ENCODE measurements at places on chromosomes 12 and 14. TPM values are rescaled to one million over a fixed set of nuclear protein-coding genes. Genes with fewer than 3 reads are reported as not detected.

GRCh38 chr12:81953541-81953940, 194.4 kb upstream of the PPFIA2 start:
- peaks cover 9% of the 10 kb centered on the region for H3K4me1 ChIP-seq
- no peaks in the 10 kb centered on the region for H3K36me3 ChIP-seq
- H3K4me3 ChIP-seq, result no peak overlapping the region
- H3K27ac ChIP-seq, result no peak overlapping the region
- no peaks in the 10 kb centered on the region for H3K27me3 ChIP-seq
- no peak for DNase-seq

DNA sequence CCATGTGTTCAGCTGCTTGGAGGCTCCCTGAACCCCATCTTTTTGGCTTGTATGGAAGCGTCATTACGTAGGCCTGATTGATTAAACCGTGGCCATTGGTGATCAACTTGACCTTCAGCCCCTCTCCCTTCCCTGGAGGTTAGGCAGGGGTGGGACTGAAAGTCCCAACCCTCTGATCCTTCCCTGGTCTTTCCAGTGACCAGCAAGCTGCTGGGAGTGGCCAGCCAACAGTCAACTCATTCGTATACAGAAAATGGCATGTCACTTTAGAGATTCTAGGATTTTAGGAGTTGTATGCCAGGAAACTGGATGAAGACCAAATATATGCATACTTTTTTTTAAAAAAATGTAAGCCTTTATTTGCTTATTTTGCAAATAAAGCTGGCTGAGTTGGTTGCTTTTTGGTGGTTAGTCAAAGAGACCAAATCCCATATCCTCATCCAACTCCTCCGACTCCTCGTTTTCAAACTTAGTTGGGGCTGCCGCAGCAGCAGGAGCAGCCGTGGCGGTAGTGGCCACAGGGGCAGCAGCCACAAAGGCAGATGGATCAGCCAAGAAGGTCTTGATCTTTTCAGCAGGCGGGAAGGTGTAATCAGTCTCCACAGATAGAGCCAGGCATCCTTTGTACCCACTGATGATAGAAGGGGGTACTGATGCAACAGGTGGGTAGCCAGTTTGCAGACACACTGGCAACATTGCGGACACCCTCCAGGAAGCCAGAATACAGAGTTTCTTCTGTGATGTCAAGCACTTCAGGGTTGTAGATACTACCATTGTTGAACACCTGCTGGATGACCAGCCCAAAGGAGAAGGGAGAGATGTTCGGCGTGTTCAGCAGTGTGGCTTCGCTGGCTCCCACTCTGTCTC, 16.6 kb downstream of the NFKBIA start:
- H3K27ac ChIP-seq, result no peak overlapping the region
- DNase-seq, result no peak
- no peaks in the 10 kb centered on the region for H3K4me1 ChIP-seq
- H3K36me3 ChIP-seq, result no peaks in the 10 kb centered on the region
- H3K27me3 ChIP-seq, result no peaks in the 10 kb centered on the region

- H3K36me3 ChIP-seq, result no peaks in the 10 kb centered on the region
- no peak for DNase-seq
- H3K4me3 ChIP-seq, result no peak overlapping the region
- H3K27me3 ChIP-seq, result peaks cover under 1% of the 10 kb centered on the region
- no peak overlapping the region for H3K27ac ChIP-seq
Measured at GRCh38 chr12:101685092-101685491, 12.3 kb upstream of the CHPT1 start.

GRCh38 chr12:104910196-104910840, 47.8 kb downstream of the SLC41A2 start:
- H3K27ac ChIP-seq, result no peak overlapping the region
- no peaks in the 10 kb centered on the region for H3K4me1 ChIP-seq
- DNase-seq, result no peak
- H3K36me3 ChIP-seq, result no peaks in the 10 kb centered on the region
- H3K4me3 ChIP-seq, result no peak overlapping the region

DNA sequence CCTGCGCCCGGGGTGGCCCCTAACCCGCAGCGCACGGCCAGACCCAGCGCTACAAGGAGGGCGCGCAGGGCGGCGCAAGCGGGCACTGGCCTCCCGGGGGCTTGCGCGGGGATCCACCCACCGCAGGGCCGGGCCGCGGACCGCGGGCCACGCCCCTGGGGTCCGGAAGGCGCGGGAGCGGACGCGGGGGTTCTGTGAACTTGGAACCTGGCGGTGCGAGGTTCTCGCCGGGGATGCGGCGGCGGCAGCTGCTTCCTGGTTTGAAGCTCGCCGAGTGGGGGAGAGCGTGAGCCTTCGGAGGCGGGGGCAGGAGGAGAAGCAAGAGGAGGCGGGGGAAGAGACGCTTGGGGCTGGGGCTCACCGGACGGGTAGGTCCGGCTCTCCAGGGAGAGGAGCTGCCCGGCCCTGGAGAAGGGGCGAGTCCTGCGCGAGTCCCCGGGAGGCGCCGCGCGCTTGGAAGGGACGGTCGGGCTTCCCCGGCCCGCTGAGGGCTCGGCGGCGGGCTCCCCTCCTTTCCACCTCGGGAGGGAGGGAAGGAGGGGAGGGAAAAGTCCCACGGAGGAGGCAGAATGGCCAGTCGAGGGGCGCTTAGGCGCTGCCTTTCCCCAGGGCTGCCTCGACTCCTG, at the start of gene PRKCH:
TSS of gene PRKCH (plus strand) at position 195 of the 626 bp plus-strand sequence. CDS start 523 bp downstream, outside the sequence.
- H3K4me3 ChIP-seq, result peak within 1 kb of the TSS; percentile 100
- peaks cover 33% of the 10 kb centered on the region for H3K4me1 ChIP-seq
- no peaks in the 10 kb centered on the region for H3K27me3 ChIP-seq
- H3K36me3 ChIP-seq, result peaks cover 20% of the 10 kb centered on the region
- H3K27ac ChIP-seq, result peak within 1 kb of the TSS; percentile 98
- peak; percentile 71 for DNase-seq

DNA sequence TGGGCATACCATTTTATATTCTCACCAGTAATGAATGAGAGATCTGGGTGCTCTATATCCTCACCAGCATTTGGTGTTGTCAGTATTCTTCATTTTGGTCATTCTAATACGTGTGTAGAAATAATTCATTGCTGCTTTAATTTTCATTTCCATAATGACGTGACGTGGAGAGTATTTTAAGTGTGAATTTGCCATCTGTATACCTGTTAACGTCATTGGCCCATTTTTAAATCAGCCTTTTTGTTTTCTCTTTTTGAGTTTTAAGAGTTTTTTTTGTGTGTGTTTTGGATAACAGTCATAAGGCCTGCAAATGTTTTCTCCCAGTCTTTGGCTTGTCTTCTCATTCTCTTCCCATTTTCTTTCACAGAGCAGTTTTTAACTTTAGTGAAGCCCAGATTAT, 74.4 kb upstream of the SYT1 start:
- no peak overlapping the region for H3K4me3 ChIP-seq
- no peak for DNase-seq
- no peaks in the 10 kb centered on the region for H3K4me1 ChIP-seq
- H3K27ac ChIP-seq, result peak overlapping the region; percentile 45
- no peaks in the 10 kb centered on the region for H3K36me3 ChIP-seq

- no peak for DNase-seq
- H3K36me3 ChIP-seq, result no peaks in the 10 kb centered on the region
- no peak overlapping the region for H3K4me3 ChIP-seq
- H3K27me3 ChIP-seq, result no peaks in the 10 kb centered on the region
- H3K4me1 ChIP-seq, result no peaks in the 10 kb centered on the region
- no peak overlapping the region for H3K27ac ChIP-seq
Measured at GRCh38 chr14:38500125-38500524, 244.2 kb upstream of the CLEC14A start.

DNA sequence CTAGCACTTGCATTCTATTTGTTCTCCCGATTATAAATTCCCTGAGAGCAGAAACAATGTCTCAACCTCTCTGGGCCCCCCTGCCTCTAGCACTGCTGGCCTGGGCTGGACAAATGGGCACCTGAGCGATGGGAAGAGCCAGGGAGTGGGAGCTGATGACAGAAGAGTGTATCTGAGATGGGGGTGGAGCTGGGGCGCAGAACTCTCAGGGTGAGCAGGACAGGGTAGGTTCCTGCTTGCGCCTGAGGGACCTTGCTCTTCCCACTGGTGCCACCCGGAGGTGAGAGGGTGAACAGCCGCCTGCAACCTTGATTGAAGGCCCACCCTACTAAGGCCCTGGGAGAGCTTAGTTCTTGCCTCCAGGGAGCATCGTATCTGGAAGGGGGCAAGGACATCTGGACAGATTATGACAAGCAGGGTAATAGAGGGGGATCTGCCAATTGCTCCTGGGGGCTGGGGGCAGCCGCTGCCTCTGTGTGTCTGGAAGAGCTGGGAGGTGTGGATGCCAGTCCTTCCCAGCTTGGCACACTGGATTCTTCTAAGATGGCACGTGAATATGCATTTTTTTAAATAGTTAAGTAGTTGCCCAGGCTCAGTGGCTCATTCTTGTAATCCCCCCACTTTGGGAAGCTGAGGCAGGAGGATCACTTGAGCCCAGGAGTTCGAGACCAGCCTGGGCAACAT, 43.0 kb upstream of the TSPAN9 start:
- peak; percentile 48 for DNase-seq
- peaks cover 14% of the 10 kb centered on the region for H3K27me3 ChIP-seq
- H3K4me3 ChIP-seq, result no peak overlapping the region
- no peak overlapping the region for H3K27ac ChIP-seq
- no peaks in the 10 kb centered on the region for H3K36me3 ChIP-seq

DNA sequence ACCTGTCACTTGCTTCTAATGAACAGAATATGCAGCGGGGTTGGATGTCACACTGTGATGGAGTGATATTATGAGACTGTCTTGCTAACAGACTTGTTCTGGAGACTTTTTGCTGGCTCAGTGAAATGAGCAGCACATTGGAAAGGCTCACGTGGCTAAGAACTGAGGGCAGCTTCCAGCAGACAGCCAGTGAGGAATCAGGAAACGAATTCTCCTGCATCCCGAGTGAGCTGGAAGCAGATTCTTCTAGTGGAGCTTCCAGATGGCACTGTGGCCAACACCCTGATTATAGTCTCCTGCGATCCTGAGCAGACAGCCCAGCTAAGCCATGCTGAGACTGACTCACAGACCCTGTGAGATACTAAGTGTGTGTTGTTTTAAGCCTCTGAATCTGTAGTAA, 16.1 kb upstream of the TSPAN9 start:
- H3K27me3 ChIP-seq, result peaks cover 52% of the 10 kb centered on the region
- no peak overlapping the region for H3K4me3 ChIP-seq
- no peak for DNase-seq
- no peaks in the 10 kb centered on the region for H3K36me3 ChIP-seq
- H3K27ac ChIP-seq, result no peak overlapping the region
- H3K4me1 ChIP-seq, result no peaks in the 10 kb centered on the region

DNA sequence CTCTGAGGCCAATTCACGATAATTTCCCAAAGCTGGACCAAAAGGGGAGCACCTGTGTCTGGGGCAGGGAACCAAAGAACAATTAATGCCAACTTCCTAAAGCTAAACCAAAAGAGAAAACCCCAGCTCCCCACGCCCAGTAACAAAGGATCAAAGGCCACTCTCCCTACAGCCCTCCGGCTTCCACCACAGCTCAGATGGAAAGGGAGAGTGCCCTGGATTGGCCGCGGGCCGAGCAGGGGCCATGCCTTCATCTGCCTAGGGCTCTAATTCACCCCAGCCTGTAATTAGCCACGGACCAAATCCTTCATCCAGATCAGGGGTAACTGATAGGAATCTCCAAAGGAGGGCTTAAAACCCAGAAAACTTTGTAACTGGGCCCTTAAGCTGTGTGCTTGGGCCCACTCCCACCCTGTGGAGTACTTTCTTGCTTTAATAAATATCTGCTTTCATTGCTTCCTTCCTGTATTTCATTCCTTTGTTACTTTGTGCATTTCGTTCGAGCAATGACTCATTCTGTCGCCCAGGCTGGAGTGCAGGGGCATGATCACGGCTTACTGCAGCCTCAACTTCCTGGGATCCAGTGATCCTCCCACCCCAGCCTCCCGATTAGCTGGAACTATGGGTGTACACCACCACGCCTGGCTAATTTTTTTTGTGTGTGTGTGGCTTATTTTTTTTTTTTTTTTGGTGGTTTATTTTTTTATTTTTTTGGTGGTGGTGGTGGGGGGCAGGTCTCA, 65.5 kb upstream of the PPP4R3A start:
- peaks cover 10% of the 10 kb centered on the region for H3K4me1 ChIP-seq
- H3K27ac ChIP-seq, result peak overlapping the region; percentile 17
- H3K36me3 ChIP-seq, result no peaks in the 10 kb centered on the region
- DNase-seq, result no peak
- no peak overlapping the region for H3K4me3 ChIP-seq

- no peaks in the 10 kb centered on the region for H3K4me1 ChIP-seq
- H3K27me3 ChIP-seq, result no peaks in the 10 kb centered on the region
- DNase-seq, result no peak
- no peak overlapping the region for H3K27ac ChIP-seq
Measured at GRCh38 chr12:127194176-127194575, 1072.8 kb upstream of the TMEM132C start.

- no peaks in the 10 kb centered on the region for H3K4me1 ChIP-seq
- no peak overlapping the region for H3K27ac ChIP-seq
- no peak for DNase-seq
- H3K36me3 ChIP-seq, result no peaks in the 10 kb centered on the region
- peaks cover 4% of the 10 kb centered on the region for H3K27me3 ChIP-seq
Measured at GRCh38 chr14:53430870-53431269, 277.7 kb upstream of the DDHD1 start.

DNA sequence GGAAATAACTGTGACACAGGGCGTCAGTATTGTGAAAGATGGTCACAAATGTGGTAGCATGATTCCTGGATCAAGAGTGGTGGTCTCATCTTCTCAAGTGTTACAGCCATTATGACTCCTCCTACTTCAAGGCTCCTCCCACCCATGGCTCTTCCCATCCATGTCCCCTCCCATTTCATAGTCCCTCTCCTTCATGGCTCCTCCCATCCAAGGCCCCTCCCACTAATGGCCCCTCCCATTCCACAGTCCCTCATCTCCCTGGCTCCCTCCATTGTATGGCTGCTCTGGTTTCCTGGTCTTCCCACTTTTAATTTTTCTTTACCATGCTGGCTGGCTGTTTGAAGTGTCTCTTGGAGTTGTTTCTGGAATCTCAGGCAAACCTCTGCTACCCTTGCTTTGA, 1375.2 kb upstream of the TMEM132C start:
- H3K4me1 ChIP-seq, result no peaks in the 10 kb centered on the region
- H3K36me3 ChIP-seq, result no peaks in the 10 kb centered on the region
- no peak overlapping the region for H3K4me3 ChIP-seq
- no peak overlapping the region for H3K27ac ChIP-seq
- no peak for DNase-seq
- peaks cover 6% of the 10 kb centered on the region for H3K27me3 ChIP-seq

GRCh38 chr14:55915456-55915855, 202.8 kb upstream of the PELI2 start:
- no peak for DNase-seq
- no peak overlapping the region for H3K4me3 ChIP-seq
- no peaks in the 10 kb centered on the region for H3K36me3 ChIP-seq
- H3K27me3 ChIP-seq, result peaks cover 46% of the 10 kb centered on the region

FGD6 gene
- total RNA-seq, result 0.99 TPM

AQP2 gene
- total RNA-seq, result not detected

EP400 gene
- 82.5 TPM for total RNA-seq

BICDL1 gene
- total RNA-seq, result 147 TPM
